ENCODE measurements at places on chromosomes 1 and 21.
A peak's percentile ranks its signal among the peaks of the same experiment; 100 is the strongest.

DNA sequence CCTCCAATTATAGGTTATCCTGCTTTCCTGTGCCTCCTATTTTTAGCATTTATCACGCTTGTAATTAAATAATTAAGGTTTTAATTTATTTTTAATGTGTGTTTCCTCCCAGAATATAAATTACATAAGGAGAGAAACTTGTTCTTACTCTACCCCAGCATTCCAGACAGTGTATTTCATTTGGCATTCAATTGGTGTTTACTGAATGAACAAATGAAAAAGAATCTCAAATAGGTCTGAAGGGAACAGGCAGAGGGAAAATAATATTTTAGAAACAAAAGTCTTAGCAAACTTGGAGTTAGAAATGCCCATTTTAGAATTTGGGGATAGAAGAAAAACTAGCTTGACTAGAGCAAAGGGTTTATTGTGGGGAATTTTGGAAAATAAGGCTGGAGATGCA lies 9.9 kb upstream of the RSRP1 start:
- no peak for DNase-seq

DNA sequence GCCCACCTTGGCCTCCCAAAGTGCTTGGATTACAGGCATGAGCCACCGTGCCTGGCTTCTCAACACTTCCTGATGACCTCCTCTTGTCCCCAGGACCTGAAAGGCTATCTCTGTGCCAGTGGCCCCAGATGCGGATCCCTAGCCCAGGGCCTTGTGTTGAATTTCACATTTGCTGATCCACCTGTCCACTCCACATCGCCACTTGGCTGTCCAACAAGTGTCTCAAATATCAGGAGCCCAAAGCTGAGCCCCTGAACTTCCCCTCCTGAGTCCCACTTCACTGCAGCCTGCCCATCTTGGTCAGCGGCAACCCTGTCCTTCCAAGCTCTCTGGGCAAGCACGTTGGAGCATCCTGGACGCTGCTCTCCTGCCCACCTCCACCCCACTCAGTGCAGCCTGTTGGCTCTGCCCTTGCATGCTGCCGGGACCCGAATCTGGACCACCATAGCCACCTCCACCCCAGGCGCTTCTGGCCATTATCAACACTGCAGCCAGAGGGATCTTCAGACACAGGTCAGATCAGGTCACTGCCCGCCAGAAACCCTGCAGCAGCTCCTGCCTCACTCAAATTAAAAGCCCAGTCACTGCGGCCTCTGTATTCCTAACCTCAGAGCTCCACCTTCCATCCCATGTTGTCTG lies 352.5 kb upstream of the VAMP3 start:
- DNase-seq = no peak

DNA sequence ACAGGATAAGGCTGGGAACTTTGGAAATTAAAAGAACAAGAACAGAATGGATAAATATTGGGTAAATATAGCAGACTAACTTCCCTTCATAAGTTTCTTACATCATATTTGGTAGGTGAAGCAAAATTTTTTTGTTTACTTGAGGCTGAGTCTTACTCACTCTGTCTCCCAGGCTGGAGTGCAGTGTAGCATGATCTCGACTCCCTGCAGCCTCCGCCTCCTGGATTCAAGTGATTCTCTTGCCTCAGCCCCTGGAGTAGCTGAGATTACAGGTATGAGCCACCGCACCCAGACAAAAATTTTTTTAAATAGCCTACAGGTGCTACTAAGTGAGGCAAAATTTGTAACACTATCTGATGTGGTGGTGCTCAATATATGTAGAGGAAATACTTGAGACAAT lies 50.7 kb downstream of the TM2D1 start:
- no peak for DNase-seq

GRCh38 chr21:34545079-34545884 lies 33.3 kb upstream of the KCNE1 start:
- no peak for DNase-seq

- no peak for DNase-seq
These were observed 20.6 kb downstream of the IPO9 start for GRCh38 chr1:201849372-201850052.

DNA sequence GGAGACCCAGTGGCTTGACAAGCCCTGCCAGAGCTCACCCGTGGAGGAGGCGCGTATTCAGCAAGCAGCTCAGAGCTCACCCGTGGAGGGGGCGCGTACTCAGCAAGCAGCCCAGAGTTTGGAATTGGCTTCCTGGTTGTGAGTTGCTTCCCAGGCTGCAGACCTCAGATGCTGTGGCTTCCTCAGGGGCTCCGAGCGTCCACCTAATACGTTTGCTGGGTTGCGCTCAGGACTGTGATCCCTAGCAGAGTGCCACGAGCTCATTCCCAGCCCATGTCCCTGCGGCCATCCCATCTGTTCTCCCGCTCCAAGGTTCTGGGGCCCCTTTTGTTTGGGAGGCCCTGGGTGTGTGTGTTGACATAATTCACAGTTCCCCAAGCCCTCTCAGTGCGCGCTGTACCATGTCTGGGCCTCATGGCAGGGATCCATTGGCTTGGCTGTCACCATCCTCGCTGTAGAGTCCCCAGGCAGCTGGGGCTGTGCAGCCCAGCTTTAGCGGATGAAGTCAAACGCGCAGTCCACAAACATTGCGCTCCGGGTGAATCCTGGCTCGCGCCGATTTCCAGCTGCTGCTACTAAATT lies 3.6 kb downstream of the AJAP1 start:
- DNase-seq = no peak

DNA sequence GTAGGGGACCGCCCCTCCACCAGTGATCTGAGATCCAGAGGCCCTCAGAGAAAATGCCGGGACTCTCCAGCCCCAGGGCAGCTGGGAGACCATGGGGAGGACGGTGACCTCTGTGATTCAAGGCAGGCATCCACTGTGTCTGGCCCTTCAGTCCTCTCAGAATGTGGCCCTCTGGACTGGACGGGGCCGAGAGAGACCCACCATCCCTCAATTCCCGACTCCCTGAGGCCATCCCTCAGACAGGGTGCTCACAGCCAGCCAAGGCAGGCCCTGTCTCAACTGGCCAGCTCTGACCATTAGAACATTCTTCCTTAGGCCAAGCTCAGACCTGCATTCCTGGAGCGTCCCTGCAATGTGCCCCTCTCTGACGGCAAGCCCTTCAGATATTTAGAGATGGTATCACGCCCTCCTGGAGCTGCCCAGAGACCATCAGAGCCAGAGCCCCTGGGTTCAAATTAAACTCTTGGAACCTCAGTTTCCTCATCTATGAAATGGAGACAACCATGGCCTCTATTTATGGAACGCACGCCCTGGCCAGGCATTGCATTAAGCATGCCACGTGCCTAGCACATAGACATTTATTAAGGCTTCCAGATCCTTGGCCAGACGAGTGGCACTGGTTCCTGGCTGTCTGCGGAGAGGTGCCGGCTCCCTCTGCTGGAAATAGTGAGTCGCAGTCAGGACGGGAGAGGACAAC lies 9.6 kb upstream of the EPS8L3 start:
- peak; percentile 56 for DNase-seq

- no peak for DNase-seq
These were observed 16.1 kb downstream of the PRRC2C start for GRCh38 chr1:171501305-171502024.

GRCh38 chr1:26787381-26787705 lies 407 bp upstream of the PIGV start:
- DNase-seq = no peak

- DNase-seq = no peak
These were observed 137.4 kb downstream of the SYT2 start for GRCh38 chr1:202572867-202573266.

DNA sequence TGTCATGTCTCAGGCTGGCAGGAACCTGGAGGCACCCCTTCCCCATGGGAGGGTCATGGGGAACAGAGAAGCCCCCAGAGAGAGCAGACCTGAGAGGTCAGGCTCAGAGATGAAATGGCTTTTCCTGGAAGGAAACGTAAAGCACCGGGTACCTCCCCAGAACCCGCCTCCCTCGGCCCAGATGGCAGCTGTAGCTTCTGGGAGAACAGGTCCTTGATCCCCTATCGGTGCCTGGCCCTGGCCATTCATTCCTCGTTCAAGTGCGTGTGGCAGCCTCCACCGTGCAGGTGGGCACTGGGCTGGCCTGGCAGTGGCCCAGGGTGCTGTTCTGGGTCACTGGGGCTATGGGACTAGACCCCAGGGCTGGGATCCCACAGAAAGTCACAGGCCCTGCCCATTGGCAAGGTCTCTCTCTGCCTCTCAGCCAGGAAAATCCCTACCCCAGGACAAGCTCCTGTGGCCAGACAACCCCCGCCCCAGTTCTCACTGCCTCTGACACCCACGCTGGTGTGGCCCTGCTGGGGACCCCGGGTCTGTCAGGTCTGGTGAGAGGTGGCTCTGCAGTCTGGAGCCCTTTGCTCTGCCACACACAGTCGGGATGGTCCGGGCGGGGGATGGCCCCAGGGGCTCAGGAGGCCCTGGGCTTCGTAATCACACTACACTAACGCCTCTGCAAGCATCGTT lies 183.2 kb upstream of the VAMP3 start:
- DNase-seq = no peak

DNA sequence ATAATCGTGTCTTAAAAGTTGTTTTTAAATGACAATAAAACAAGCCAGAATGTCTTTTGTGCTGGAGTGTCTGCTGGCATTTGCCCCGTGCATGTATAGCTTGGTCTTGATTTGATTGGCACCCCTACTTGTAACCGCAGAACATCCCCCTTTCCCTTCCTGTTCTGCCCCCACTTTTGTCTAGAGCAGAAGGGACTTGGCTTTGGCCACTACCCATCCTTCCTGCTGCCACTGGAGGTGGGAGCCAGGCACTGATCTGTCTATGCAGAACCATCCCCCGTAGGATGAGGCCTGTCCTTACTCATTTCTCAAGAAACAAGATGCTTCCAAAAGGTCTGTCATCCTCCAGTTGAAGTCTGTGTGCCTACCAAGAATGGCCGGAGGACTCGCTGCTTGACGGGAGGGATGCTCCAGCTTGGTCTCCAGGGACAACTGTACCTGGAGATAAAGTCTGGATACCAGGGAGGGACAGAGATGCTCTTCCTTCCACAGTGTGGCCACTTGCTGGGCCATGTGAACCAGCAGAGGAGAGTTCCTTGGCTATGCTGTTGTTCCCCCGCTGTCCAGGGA lies 1.1 kb upstream of the SLC27A3 start:
- no peak for DNase-seq

- no peak for DNase-seq
These were observed 16.7 kb upstream of the TRIM63 start for GRCh38 chr1:26084091-26084561.

DNA sequence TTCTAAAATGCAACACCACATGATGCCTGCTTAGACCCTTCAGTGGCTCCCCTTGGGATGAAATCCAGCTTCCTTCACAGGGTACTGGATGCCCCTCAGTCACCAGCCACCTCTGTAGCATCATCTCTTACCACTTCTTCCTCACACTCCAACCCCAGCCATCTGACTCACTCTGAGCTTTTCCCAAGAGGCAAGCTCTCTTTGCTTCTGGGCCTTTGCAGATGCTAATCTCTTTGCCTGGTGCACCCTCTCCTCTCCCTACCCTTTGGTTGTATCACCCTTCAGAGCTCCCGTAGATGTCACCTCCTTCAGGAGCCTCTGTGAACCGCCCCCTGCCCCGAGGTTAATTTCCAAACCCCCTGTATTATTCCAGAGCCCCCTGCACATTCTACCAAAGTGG lies 164.8 kb upstream of the ZC3H12A start:
- no peak for DNase-seq

DNA sequence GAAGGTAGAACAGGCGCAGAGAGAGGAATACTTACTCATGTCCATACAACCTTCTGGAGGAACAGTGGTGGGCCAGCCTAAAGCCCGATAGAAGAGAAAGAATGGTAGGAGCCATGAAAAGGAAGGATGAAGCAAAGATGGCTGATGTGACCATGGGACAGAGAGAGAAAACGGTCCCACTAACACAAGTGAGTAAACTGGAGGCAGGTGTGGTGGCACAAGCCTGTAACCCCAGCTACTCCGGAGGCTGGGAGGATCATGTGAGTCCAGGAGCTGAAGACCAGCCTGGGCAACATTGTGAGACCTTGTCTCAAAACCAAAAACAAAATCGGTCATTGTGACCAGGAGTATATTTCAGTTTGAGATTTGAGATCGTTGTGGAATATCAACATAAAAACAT lies 49.4 kb downstream of the C1orf198 start:
- no peak for DNase-seq

- peak; percentile 67 for DNase-seq
These were observed 94.6 kb downstream of the STUM start for GRCh38 chr1:226643177-226643576.

- DNase-seq = no peak
These were observed 291.3 kb downstream of the NTNG1 start for GRCh38 chr1:107432108-107432507.

DNA sequence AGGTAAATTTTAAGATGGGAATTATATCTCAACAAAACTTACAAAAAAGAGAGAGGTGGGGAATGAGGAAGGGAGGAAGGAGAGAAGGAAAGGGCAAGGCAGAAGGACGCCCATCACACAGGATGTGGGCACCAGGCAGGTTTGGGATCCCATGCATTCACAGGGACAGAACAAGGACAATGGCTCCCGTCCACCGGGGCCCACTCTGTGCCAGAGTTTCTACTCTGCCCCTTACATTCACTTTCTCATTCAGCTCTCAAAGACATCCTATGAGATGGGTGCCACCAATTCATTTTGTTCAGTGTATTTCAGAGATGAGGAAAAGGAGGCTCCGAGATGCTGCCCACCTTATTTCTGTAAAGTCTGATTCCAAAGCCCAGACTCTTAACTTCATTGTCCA lies 7.4 kb downstream of the CLEC20A start:
- no peak for DNase-seq

DNA sequence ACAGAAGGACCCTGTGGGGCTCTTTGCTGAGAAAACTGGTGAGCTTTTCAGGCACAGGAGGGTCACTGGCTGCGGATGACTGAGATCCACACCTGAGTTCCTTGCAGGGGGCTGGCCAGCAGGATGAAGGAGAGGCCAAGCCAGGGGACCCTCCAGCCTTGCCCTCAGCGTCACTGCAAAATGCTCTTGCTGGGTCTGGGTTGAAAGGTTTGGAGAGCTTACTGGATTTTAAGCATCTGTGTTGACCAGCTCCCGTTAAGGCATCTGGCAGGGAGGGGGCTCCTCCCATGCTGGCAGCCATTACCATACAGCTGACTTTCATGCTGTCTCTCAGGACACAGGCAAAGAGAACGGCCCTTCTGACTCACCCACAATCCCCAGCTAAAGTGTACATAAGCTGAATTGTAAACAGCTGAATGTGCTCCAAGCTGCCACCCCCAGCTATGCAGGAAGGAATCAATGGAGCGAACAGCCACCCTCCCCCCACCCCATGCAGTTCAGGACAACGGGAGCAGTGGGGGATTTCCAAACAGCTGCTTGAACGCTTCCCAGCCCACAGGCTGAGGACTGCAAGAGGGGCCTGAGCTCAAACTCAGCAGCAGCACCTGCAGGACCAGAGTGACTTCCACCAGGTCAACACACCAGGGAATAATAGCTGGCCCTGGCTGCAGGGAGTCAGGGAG lies 21.3 kb upstream of the A3GALT2 start:
- DNase-seq = no peak

DNA sequence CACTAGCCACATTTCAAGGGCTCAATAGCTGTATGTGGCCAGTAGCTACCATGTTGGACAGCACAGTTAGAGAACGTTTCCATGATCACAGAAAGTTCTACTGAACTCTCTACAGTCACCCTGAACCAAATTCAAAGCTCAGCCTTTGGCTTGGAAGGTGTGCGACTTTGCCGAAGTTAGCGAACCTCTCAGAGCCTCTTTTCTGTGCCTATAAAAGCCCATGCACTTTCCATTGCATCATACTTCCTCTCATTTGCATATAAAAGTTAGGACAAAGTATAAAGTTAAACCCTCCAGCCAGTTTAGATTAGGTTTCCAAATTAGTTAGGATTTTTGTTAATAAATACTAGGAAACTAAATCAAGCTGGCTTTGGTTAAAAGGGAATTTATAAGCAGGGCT lies 4.7 kb upstream of the SLC1A7 start:
- DNase-seq = no peak

All from stimulated activated CD4-positive, alpha-beta T cell treated with anti-CD3 and anti-CD28 coated beads, Interleukin-12 subunit alpha, Interleukin-12 subunit beta, amount 100 ng/mL, for 4 hours (primary cell).